ENCODE measurements at places on chromosomes 4 and X. TPM values are rescaled to one million over a fixed set of nuclear protein-coding genes. Genes with fewer than 3 reads are reported as not detected.

- DNase-seq, result peak; percentile 64
Measured at GRCh38 chr4:31081366-31081765, 361.2 kb downstream of the PCDH7 start.

GRCh38 chrX:22351966-22352365 is 79.3 kb downstream of the CBLL2 start:
- DNase-seq, result no peak

DNA sequence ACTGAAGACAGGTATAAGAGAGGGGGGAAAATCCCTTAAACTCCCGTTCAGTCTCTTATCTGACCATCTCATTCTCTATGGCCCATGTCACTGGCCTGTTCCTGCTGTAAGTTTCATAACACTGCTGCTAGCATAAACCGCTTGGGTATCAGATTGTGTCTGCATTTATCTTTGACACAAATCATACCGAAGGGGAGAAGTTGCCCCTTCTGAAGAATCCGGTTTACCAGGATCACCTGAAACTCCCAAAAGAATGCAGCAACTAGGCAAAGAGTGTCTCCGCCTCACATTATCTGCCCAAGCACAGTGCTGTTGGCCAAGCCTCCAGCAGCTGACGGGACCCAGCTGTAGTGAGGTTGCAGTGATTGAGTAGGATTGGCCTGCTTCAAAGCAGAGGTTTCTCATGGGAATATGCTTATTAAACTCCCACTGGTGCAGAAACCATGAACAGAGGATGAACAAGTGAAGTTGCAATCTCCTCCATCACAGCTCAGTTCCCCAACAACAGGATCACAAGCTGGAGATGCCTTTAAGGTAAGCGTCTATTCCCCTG is 71.3 kb upstream of the PUDP start:
- DNase-seq, result no peak

- DNase-seq, result no peak
Measured at GRCh38 chrX:153969125-153969903, 2.3 kb downstream of the HCFC1 start.

GRCh38 chr4:143188136-143189088 is 3.7 kb downstream of the USP38 start:
- DNase-seq, result no peak

GRCh38 chrX:69178592-69178991 is 13.3 kb upstream of the PJA1 start:
- DNase-seq, result no peak

- DNase-seq, result no peak
Measured at GRCh38 chrX:111881715-111882114, 5.7 kb downstream of the TRPC5OS start.

DNA sequence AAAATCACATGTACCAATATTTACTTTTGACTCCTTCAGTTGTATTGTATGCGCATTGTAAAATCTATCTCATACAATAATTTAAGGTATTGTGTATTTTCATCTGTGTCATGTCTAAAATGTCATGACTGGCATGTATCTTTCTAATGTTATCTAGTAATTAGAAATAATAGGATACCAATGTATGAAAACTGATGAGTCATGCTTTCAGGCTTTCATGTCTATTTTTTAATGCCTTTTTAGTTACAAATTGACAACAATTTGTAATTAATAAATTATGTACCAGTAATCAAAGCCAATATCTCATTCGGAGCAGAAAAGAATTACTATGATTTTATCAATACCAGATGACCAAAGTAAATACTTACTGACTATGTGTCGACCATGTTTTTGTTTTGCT is 107.7 kb downstream of the GALNTL6 start:
- no peak for DNase-seq

DNA sequence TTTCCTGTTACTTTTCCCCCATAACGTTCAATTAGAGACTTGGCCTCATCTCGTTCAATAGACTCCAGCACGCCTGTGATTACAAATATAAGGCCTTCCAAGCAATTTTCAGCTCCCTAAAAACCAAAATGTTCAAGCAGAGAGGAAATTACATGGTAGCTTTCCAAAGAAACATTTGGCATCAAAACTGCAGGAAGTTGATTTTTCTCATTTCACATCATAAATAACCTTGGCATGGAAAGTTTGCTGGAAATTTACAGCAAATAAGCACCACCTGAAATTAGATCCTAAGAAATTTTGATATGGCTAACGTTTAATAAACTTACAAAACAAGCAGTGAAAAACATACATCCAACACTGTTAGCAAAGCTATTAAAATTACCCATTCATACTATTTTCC is 53.3 kb downstream of the RFC1 start:
- DNase-seq, result no peak

DNA sequence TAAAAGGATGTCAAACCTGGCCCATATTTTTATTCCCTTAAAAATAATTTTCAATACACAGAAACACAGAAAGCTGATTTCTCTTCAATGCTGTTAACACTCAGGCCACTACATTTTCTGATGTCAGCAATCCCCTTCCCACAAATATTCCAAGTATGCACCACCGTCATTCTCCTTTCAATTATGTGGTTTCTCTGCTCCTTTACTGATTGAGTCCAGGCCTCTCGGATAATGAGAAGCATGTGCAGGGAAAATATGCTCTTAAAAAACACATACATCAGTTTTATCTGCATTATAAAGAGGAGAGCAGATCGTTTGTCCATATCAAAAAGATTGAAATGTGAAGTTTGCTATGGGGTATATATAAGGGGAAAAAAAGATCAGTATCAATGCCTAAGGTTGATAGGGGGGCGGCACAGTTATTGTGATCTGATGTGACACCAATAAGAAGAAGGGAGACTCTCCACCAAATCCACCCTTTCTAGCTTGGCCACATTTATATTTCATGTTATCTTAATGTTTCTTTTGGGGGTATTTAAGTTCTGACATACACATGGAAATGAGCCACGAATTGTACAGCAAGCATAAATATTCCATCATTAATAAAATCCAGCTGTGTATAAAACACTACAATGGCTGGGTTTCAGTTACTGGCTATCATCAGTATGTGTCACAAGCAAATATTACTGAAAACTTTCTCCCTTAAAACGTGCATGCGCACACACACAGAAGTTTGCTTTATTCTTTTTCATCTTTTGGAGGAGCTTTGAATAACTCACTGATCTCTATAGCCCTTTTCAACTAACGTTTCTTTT is 6.4 kb downstream of the AMOT start:
- DNase-seq, result peak; percentile 71

DNA sequence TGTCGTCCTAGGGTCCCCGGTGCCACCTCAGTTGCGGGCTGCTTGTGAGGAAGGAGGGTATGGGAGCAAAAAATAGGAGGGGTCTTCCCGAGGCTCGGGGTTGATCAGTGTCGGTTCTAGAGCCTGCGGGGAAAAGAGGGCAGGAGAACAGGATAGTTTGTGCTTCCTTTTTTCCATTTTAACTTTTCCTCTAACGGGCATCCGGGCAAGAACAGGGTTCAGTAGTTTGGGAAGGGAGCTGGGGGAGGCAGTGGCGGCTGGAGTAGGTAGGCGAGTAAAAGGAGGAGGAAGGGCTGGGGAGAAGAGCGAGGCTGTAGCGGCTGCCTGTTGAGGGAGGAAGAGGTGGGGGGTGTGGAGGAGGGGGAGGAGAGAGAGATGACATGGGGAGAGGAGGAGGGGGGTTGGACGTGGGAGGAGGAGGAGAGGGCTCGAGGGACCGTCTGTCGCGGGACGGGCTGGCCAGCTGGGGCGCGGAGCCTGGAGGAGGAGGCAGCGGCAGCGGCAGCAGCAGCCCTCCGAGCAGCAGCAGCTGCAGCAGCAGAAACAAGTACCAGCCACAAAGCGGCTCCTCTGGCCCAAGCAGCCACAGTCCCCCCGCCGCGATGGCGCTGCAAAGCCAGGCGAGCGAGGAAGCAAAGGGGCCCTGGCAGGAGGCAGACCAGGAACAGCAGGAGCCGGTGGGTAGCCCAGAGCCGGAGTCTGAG is at the start of gene SLC16A2:
SLC16A2 (plus strand) TSS at position 458 of the 704 bp plus-strand sequence; CDS start at position 603, 145 bp downstream.
- DNase-seq, result peak; percentile 76

GRCh38 chr4:45692131-45692735 is 431.6 kb downstream of the GABRG1 start:
- no peak for DNase-seq

DNA sequence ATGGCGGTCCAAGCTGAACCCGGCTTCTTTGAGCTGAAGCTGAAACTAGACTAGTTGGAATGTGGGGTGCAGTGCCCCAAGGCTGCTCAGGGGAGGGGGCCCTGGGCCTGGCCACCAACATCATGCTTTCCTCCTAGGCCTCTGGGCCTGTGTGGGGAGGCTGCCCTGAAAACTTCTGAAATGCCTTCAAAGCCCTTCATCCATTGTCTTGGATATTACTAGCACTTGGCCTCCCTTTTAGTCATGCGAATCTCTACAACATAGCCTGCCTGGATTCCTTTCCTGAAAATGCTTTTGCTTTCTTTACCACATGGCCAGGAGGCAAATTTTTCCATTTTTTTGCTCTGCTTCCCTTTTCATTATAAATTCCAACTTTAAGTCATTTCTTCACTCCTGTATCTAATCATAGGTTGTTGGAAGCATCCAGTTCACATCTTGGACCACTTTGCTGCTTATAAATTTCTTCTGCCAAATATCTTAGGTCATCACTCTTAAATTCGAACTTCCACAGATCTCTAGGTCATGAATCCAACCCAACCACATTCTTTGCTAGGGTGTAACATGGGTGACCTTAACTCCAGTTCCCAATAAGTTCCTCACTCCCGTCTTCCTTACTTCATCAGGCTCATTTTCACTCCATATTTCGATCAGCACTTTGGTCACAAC is 103.4 kb downstream of the DDIT4L start:
- DNase-seq, result no peak

DNA sequence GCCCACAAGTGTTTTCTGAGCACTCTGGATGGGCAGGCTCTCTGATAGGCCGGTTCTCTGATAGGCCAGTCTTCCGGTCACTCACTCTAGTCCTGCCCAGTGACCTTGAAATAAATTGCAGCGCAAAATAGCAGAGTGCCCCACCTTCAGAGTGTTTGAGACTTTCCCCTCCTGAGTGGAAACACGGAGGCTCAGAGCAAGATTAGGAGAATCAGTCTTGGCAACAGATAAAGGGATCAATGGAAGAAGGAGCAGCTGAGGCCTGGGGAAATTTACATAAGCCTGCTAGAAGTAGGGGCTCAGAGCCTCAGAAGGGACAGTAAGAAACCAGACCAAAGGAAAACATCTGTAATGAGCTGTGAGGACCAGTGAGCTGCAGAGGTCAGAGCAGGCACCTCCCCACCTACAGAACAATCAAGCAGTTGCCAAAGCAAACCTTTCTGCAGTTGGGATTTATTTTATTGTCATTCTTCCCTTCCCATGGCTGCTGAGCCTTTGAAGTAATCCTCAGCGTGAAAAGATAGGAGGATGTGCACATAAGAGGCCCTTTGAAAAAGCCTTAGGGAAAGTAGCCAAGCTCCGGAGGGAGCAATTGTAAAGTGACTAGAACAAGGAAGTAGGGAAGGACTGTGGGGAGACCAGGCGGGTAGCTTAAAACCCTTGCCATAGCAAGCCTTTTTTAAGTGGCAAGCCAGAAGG is 89.1 kb upstream of the TSPAN5 start:
- DNase-seq, result no peak

- peak; percentile 41 for DNase-seq
Measured at GRCh38 chrX:12804655-12805054, 13.4 kb downstream of the PRPS2 start.

DNA sequence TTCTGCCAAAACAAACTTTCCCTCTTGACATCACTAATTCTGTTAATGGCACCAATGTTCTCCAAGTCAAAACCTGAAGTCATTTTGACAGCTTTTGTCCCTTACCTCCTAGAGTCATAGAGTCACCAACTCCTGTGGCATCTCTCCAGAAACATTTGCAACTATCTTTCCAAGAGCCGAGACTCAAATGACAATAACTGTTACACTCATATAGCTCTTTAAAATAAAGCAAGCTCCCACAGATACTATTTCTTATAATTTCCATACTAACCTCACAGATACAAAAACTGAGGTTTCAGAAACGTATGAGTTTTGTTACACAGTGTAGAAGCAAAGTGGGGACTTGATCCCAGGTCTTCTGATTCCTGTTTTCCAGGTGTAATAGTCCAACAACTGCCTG is 18.3 kb downstream of the GPRIN3 start:
- DNase-seq, result no peak

- no peak for DNase-seq
Measured at GRCh38 chr4:125101719-125102118, 213.0 kb upstream of the FAT4 start.

GRCh38 chr4:26821677-26822503 is 38.8 kb upstream of the STIM2 start:
- no peak for DNase-seq

- no peak for DNase-seq
Measured at GRCh38 chr4:17164666-17165065, 266.2 kb upstream of the LDB2 start.

DNA sequence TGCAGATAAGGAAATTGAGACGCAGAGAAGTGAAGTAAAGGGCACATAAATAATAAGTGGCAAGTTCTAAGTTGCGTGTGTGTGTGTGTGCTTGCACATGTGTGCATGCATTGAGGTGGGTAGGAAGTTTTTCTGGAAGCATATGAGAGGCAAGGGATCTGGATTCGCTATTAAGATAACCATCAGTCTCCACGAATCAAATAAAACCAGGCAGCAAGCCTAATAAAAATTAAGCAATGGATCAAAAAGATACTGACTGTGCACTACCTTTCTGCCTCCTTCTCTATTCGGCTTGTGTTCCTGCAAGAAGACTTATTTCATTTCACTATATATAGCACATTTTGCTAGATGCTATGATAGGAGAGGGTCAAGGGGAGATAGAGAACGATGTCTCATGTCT is 23.8 kb downstream of the SLC16A2 start:
- no peak for DNase-seq

- DNase-seq, result no peak
Measured at GRCh38 chrX:110462957-110463356, 104.3 kb downstream of the RTL9 start.

DNA sequence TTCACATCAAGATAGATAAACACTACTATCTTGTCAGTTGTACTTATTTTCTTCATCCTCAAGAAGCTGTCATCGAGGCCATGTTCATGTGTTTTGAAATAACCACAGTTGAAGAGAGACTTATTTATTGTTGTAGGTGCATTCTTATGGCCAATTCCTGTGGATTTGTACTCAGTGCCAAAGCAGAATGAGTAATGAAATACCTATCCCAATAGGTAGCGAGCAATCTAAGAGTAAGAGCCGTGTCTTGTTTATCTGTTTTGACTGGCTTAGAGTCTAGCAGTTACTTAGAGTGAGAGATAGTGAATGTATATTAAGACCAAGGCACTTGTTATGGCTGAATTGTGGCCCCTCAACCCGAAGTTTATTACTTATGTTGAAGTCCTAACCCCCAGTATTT is 631.0 kb upstream of the SPANXN1 start:
- DNase-seq, result no peak

- peak; percentile 62 for DNase-seq
Measured at GRCh38 chrX:23844502-23845138, 61.6 kb downstream of the SAT1 start.

GRCh38 chr4:136934601-136935000 is 597.7 kb downstream of the PCDH18 start:
- no peak for DNase-seq

TSPAN7 gene
- not detected for total RNA-seq

ARHGAP6 gene
- 1.9 TPM for total RNA-seq

TRIM61 gene
- total RNA-seq, result 1.7 TPM

XK gene
- total RNA-seq, result 0.86 TPM

LRIT3 gene
- total RNA-seq, result under 0.01 TPM

PWWP3B gene
- total RNA-seq, result 5.2 TPM

RASGEF1B gene
- total RNA-seq, result not detected

GABRB1 gene
- total RNA-seq, result 0.32 TPM
